ENCODE measurements at places on chromosomes 11 and 22.

DNA sequence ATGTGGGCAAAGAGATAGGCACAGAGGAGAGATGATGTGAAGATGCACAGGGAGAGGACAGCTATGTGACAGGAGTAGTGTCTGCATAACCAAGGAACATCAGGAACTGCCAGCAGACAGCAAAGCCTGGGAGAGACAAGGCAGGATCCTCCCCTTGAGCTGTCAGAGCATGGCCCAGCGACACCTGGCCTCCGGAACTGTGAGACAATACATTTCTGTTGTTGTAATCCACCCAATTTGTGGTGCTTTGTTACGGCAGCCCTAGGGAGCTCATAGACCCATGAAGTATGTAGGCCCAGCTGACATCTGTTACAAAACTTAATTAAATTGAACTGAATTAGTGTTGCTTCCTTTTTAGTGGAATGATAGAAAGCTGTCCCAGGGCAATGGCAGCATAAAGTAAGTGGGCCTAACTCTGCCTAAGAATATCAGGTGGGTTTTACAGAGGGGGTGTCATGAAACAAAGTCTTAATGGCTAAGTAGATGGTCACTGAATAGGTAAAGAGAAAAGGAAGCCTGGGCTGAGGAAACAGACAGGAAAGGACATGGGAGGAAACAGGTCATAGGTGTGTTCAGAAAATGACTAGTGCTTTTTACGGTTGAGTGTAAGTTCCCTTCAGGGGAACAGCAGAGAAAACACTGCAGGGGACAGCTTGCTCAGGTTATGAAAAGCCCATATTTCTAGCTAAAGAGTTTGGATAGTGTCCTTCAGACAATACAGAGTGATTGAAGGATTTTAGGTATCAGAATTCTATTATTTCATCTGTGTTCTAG, 24.8 kb downstream of the RASSF10 start:
- DNase-seq = no peak

DNA sequence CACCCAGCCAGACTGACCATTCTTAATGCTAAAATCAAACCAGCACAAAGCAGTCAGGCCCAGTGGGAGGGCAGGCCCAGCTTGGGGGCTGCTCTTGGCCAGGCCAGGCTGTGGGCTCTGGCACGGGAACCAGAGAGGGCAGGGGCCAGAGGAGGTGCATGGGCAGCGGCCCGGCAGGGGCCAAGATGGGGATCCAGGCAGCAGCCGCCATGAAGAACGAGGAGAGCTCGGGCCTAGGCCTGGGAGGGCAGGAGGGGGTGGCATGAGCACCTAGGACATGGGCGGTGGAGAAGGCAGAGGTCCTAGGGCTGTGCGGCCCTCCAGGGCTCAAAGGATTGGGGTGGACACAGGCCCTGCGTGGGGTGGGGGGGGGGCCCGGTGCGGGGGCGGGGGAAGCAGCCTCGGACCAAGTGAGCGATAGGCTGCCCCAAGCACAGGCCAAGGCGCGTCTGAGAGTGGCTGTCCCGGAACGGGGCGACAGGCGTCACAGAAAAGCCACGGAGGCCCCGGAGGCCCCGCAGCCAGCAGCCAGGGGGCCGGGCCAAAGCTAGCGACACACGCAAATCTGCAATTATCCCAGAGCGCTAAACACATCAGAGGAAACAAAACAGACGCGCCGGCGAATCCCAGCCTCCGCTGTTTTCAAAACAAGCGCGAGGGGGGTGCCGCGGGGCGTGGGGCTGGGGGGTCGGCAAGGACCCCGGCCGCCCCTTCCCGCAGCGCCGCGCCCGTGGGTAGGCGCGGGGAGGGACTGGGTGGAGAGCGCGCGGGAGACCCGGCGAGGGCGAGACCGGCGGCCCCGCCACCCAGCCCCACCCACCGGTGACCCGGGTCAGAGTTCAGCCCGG, 8.3 kb downstream of the PLXNB2 start:
- DNase-seq = no peak

DNA sequence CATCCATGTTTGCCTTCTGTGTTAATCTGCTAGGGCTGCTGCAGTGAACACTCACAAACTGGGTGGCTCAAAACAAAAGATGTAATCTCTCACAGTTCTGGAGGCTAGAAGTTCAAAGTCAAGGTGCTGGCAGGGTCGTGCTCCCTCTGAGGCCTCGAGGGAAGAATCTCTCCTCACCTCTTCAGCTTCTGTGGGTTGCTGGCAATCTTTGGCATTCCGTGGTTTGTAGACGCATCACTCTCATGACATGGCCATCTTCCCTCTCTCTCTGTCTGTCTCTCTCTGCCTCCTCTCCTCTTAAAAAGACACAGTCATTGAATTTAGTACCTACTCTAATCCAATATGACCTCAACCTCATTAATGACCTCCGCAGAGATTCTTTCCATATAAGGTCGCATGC, 78.8 kb downstream of the TSPAN18 start:
- DNase-seq = no peak

DNA sequence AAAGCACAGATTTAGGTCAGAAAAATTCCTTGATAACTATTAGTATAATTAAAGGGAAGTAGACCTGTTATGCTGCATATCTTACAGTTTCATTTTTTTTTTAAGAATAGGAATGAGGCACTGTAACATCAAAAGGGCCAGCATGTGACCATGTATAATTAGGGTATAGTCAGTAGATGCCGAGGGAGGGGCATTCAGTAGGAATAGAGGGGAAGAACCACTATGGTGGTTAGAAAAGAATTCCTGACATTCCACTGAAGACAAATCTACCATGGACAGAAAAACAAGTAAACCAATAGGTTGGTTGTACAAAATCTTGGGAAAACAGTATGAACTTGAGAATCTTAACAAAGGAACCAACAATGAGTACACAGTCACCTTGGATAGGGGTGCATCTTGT, 78.4 kb upstream of the CCDC179 start:
- no peak for DNase-seq

GRCh38 chr22:17250380-17251082, 31.3 kb upstream of the ADA2 start:
- DNase-seq = no peak

DNA sequence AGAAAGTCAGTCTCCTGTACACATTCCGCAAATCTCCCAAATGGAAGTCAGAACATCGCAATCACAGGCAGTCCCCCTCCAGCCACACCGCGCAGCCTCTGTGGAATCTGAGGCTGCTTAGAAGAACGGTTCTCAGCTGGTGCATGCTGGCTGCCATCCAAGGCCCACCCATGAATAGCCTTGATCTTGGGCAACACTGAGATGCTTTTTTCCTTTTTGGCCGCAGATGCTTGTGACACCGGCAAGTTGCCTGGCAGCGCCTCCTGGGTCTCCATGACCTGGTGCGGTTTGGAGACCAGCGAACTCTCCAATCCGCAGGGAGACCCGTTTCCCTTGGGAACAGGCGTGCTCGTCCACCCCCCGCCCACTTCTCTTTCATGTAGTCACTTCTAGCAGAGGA, 26.3 kb upstream of the PHF21B start:
- DNase-seq = no peak

GRCh38 chr11:110096496-110096895, 3.3 kb downstream of the ZC3H12C start:
- DNase-seq = no peak

DNA sequence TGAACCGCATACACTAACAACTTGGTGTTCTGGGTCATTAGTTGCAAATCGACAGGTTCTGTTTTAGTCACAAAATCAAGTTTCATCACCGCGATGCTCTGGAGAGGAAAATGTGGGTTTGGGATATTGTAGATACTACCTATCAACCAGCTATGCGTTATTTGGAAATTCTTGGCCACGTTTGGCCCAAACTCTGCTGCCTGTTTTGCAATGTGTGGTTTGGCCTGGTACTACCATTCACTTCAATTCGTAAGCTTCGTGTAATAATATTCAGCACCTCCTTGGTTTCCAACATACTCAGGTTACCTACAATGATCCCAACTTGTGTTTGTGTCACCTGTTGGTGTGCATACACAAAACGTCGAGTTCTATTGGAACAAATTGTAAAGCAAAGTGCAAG, 16.2 kb upstream of the ACER3 start:
- DNase-seq = no peak

GRCh38 chr11:6618117-6619003, 862 bp downstream of the TPP1 start:
- peak; percentile 83 for DNase-seq

DNA sequence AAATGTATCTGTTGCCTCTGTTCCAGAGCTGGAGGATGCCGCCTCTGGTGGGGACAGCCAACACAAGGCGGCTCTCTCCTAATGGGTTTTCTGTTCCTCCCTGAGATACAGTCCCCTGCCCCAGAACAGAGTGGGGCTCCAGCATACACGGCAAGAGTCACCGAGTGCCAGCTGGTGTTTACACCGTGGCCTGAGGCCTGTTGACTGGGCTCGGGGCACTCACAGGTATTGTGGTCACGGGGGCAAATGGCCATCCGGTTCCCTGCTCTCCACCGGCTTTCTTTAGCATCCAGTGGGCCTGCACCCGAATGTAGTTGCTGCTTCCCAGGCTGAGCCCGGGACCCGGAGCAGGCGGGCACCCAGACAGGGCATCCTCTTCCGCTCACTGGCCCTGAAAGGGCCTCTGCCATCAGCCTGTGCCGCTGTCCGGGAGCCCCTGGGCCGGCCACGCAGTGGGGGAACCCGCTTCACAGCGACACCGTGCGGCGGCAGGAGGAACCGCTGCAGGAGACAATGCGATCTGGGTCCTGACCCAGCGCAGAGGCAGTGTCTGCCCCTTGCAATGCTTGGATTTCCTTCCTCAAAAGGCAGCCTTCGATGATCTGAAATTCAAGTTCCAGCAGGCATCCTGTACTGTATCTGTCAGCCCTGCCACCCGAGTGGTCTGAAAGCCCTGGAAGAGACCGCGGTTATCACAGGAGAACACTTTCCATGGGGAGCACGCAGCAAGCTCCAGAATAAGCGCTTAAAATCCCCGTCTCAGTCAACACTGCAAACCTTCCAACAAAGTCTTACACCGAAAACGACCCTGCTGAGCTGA, 859 bp upstream of the KRTAP5-5 start:
- peak; percentile 81 for DNase-seq

- DNase-seq = no peak
Measured at GRCh38 chr22:45883811-45884170, 93.2 kb downstream of the WNT7B start.

GRCh38 chr22:46815896-46816731, 53.7 kb downstream of the TBC1D22A start:
- no peak for DNase-seq

DNA sequence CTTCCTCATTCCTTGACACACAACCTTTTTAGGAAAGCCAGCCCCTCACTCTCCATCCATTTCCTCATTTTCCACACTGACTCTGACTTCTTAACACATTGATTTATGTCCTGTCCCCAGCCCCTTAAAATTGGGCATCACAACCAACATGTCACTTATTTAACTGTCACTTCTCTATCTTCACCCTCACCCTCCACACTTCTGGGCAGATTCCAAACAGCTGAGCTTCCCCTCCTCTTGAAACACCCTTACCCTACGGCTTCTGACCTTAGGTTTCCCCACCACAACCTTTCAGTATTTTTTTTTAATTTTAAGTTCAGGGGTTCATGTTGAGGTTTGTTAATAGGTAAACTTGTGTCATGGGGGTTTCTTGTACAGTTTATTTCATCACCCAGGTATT, 696.3 kb downstream of the DLG2 start:
- no peak for DNase-seq

- DNase-seq = peak; percentile 55
Measured at GRCh38 chr11:3161309-3161708, 3.8 kb downstream of the OSBPL5 start.

DNA sequence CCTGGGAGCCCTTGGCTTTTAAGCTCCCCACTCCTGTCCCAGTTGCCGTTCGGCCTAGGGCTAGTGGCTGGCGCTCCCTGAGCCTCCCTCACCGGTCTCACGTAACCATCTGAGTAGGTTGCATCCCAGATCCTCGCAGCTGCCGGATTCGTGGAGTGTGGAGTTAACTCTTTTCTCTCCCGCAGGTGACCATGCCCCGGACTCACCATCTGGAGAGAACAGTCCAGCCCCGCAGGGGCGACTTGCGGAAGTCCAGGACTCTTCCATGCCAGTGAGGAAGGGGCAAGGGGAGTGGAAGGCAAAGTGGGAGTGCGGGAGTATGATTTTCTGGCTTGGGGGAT, 902 bp downstream of the MUS81 start:
- DNase-seq = peak; percentile 61

DNA sequence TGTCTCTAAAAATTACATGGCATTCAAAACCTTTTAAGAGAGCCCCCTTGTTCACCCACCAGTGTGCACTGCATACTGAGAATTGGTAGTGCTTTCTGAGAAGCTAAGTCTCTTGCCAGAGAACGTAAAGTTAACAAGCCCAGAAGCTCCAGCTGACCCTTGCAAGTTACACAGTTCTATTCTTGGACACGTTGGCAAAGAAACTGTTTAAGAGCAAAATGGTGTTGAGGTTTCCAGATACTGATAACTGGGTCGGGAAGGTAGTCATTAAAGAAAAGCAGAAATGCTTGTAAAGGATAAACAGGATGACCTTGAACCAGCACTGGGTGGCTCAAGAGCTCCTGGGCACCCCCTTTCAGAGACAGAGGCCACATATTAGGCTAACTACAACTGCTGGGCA, 284.8 kb downstream of the CADM1 start:
- DNase-seq = no peak

DNA sequence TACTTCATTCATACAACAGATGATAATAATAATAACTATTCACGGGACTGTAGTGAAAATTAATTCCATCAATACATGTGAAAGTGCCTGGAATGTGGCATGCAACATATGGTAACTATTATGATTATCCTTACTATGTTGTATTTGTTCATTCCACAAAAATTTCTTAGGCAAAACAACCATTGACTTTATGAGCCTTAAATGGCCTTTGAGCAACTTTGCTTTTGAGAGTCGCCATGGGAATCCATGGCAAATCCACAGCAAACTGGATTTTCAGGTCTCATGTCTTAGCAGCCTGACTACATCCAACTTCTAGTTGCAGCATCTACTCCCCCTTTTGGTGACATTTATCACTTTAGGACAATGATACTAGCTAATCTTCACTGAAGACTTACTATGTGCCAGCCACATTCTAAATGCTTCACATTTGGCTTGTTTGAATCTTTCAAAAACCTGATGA, 56.8 kb downstream of the SLC1A2 start:
- no peak for DNase-seq

DNA sequence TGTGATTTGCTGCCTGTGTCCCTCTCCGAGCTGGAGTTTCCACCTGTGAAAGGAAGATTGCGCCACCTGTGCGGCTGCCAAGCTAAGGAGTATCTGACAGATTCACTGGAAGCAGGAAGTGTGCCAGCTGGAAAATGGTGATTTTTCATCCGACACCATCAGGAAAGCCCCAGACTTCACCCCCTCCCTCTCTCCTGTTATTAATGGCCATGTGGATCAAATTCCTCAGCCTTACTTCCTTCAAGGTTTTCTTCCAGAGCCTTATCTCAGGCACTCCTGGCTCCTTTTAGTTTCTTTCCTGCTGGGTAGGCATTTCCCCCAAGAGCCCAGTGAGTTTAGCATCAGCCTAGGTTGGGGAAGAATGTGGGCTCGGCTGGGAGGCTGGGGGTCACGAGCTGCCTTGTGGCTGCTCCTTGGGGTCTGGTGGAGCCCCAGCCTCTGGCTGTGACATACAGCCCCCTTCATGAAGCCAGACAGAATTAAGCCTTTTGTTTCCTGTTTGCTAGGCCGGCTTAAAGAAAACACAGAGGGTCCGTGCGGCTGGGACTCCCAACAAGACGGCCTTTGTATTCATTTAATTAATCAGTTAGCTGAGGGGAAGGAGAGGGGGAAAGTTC, 37.1 kb downstream of the PKNOX2 start:
- no peak for DNase-seq
